Myocyte (in vitro differentiated cells): ENCODE measurements at places on chromosomes 6 and 20.

DNA sequence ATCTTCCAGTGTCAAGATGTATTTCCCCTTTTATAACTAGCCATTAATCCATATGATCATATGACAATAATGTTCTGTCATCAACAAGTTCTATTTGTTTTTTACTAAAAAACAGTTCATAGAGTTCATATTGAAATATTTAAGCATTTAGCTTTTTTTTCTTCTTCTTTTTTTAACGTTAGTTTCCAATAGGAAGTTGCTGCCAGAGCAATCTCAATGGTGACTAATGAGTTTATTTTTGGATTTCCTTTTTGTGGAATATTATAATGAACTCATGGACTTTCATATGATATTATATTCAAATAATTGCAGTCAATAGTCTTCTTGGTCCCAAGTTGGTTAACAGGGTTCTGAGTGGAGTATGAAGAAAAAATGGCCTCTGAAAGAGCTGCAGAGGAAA, 343.3 kb downstream of the BCKDHB start:
- no peak for DNase-seq

DNA sequence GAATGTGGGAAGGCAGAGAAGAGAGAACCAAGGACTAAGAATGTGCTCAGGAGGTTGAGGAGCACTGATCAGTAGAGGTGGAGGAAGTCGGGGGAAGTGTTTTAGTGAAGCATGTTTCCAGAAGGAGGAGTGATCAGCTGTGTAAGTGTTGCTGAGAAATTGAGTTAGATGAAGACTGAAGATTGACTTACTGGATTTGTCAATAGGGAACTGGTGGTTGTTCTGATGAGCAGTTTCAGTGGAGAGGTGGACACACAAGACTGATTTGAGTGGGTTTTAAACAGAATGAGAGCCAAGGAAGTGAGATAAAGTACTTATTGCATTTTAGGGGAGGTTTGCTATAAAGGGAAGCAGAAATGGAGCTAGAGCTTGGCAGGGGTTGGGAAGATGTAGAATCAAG, 182.6 kb downstream of the CDKAL1 start:
- no peak for DNase-seq

GRCh38 chr6:3756546-3756945, 5.0 kb upstream of the PXDC1 start:
- DNase-seq: no peak

- no peak for DNase-seq
Observed at GRCh38 chr20:43535370-43536004, 23.3 kb upstream of the SGK2 start.

GRCh38 chr6:111805511-111806164, 67.6 kb downstream of the FYN start:
- no peak for DNase-seq

DNA sequence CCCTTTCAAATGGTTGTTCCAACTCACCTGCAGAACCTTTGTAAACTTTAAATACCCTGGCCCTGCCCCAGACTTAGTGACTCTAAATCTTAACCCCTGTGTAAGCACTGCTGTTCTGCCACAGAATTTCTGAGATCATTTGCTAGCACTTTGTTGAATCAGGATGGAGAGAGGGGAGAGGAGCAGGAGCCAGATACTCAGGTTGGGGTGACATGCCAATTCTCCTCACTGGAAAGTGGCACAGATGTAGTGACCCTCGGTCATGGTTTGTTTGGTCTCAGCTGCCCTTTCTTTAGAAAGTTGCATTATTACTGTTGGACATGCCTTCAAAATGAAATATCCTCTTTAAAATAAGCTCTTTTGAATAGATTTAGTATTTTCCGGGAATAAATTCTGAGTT, 168.0 kb downstream of the ZFAND3 start:
- no peak for DNase-seq
